ENCODE measurements at places on chromosomes 4 and X.
A peak's percentile ranks its signal among the peaks of the same experiment; 100 is the strongest.

GRCh38 chr4:26826721-26827120, 33.9 kb upstream of the STIM2 start:
- no peak for DNase-seq

- peak; percentile 65 for DNase-seq
Measured at GRCh38 chr4:80196922-80197573, at the start of gene PRDM8. TSS of gene PRDM8 (plus strand) at chr4:80197503. CDS start at chr4:80200081, 2,578 bp downstream.

GRCh38 chr4:164509951-164510350, 244.0 kb upstream of the SMIM31 start:
- no peak for DNase-seq

- no peak for DNase-seq
Measured at GRCh38 chrX:1306909-1307625, 29.5 kb upstream of the IL3RA start.

DNA sequence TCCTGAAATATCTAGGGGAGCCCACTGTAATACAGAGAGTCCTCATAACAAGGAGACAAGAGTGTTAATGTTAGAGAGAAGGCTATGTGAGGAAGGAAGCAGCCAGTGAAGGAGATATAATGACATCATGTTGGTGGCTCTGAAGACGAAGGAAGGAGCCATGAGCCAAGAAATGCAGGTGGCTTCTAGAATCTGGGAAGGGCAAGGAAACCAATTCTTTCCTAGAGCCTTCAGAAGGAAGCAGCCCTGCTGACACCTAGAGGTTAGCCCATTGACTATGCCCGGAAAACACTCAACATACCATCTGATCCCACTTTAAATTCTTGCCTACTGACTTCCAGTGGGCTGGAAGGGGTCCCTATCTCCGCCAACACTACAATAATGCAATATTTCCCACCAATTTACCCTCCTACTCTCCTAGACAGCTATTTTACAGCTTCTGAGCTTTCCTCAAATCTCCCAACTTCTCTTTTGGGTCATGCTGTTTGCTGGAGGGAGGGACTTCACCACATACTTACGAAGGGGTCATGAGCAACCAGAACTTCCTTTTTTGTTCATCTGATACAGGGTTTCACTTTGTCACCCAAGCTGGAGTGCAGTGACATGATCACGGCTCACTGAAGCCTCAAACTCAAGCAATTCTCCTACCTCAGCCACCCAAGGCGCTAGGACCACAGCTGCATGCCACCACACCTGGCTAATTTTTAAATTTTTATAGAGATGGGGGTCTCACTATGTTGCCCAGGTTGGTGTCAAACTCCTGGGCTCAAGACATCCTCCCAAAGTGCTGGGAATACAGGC, 25.2 kb upstream of the G3BP2 start:
- no peak for DNase-seq
